ENCODE measurements at places on chromosomes 5 and 9. TPM values are rescaled to one million over a fixed set of nuclear protein-coding genes. Genes with fewer than 3 reads are reported as not detected.
A peak's percentile ranks its signal among the peaks of the same experiment; 100 is the strongest.

The ATOSB gene
- 63.0 TPM for total RNA-seq

GRCh38 chr9:99567436-99567835, 254.2 kb upstream of the NR4A3 start:
- H3K36me3 ChIP-seq: no peaks in the 10 kb centered on the region
- DNase-seq: no peak
- H3K27ac ChIP-seq: no peak overlapping the region
- H3K4me1 ChIP-seq: no peaks in the 10 kb centered on the region

DNA sequence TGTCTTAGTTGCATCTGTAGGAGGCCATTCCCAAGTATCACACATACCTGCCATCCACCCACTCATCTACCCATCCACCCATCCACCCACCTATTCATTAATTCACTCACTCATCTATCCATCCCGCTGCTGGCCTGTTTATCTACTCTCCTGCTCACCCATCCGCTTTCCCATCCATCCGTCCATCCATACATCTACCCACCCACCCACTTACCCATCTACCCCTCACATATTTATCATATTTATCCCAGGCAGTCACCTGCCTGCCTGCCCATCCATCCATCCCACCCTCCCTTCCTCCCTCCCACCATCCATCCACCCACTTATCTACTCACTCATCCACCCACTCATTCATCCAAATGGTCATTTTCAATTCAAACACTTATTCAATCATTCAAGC, 143.9 kb upstream of the PANK3 start:
- DNase-seq: no peak
- no peaks in the 10 kb centered on the region for H3K4me1 ChIP-seq
- H3K36me3 ChIP-seq: no peaks in the 10 kb centered on the region
- no peaks in the 10 kb centered on the region for H3K27me3 ChIP-seq
- H3K27ac ChIP-seq: no peak overlapping the region

DNA sequence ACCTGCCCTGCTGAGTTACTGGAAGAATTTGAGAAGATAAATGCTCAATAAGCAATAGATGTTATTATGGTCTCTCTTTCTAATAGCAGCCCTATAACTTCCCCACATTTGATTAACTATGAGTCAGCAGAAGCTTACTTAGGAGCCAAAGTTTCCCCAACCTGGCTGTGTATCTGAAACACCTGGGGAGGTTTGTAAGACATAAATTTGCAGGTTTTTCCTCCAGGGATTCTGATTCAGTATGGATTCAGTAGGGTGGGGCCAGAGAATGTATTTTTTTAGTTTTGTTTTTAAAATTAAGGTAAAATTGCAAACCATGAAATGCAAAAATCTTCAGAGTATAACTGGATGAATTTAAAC, 44.9 kb upstream of the GNPDA1 start:
- no peaks in the 10 kb centered on the region for H3K27me3 ChIP-seq
- H3K27ac ChIP-seq: no peak overlapping the region
- no peak for DNase-seq

DNA sequence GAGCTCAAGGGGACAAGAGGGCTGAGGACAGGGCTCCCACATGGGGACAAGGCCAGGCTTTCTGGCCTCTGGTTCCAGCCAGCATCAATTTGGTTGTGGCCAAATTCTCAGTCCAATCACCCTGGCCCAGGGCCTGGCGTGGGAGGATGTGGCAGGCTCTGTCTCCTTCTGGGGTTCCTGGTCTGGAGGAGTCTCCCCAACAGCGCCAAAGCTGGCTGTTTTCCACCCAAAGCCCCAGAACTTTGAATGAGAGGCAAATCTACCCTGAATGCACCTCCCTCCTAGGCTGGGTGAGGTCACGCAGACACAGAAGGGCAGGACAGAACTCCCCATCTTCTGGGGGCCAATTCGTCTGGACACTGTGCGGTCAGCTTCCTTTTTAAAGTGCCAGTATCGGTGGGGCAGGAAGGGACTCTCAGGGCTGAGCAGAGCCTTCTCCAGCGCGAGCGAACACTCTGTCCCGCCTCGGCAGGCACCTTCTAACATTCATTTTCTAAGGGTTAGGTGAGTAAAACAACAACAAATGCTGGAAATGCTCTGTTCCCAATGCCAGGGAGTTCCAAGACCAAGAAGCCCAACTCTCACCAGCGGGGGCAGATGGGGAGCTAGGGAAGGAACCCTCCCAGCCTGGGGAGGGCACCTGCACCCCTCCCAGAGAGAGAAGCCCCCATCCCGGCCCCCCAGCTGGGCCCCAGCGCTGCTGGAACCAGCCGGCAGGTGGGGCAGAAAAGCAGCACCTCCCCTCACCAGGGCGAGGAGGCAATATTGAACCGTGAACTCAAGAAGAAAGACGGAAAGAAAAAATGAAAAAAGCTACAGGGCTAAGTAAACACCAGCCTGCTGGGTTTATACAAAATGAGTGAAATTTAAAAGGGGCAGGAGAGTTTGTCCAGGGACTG, 3.7 kb upstream of the DPM2 start:
- H3K36me3 ChIP-seq: peaks cover 44% of the 10 kb centered on the region
- no peaks in the 10 kb centered on the region for H3K27me3 ChIP-seq
- no peak for DNase-seq
- H3K27ac ChIP-seq: no peak overlapping the region
- H3K4me3 ChIP-seq: no peak overlapping the region

GRCh38 chr9:90870621-90871326, 69.2 kb downstream of the SYK start:
- H3K4me3 ChIP-seq: no peak overlapping the region
- H3K4me1 ChIP-seq: no peaks in the 10 kb centered on the region
- no peak overlapping the region for H3K27ac ChIP-seq
- H3K27me3 ChIP-seq: no peaks in the 10 kb centered on the region
- DNase-seq: peak; percentile 78

DNA sequence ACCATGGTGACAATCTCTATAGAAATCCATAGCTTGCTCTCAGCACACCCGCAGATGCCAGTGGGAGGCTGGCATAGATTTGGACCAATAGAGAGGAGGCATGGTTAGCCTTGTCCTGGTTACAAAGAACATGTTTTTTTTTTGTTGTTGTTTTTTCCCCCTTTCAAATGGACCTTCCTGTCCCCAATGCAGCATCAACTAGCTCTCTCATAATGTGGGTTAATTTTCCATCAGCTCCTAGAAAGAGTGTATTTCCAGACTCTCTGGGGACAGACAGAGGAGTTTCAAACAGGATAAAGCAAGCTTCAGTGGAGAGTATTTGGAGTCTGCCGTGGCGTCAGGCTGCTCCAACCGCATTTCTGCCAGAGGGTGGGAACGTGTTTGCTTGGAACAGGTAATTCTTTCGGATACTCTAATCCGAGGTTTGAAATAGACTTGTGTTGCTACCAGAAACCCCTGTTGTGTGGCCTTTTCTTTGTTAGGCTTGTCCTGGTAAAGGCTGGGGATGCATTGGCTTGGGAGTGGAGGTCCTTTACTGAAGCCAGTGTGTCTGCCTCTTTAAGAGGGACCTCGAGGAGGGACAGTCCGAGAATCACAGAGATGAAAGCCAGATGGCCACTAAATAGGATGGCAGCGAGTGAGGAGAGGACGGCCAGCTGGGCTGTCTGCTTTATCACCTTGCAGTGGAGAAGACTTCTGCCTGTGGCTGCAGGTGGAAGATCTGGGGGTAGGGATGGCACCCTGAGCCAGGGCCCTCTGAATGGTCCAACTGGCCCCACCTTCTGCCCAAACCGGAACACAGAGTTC, 130.5 kb upstream of the CPEB4 start:
- H3K27ac ChIP-seq: no peak overlapping the region
- no peaks in the 10 kb centered on the region for H3K36me3 ChIP-seq
- no peaks in the 10 kb centered on the region for H3K27me3 ChIP-seq
- no peak for DNase-seq

- H3K4me3 ChIP-seq: no peak overlapping the region
- DNase-seq: no peak
- H3K27me3 ChIP-seq: no peaks in the 10 kb centered on the region
- no peak overlapping the region for H3K27ac ChIP-seq
Measured at GRCh38 chr9:115671236-115671962, 482.2 kb upstream of the PAPPA start.

The AGXT2 gene
- not detected for total RNA-seq

The GOLGA2 gene
- 92.7 TPM for total RNA-seq

The PRRX2 gene
- not detected for total RNA-seq

The CTNND2 gene
- total RNA-seq: not detected

- H3K36me3 ChIP-seq: no peaks in the 10 kb centered on the region
- no peak overlapping the region for H3K27ac ChIP-seq
- H3K4me1 ChIP-seq: peaks cover 6% of the 10 kb centered on the region
- H3K27me3 ChIP-seq: no peaks in the 10 kb centered on the region
Measured at GRCh38 chr5:149872351-149873040, 72.1 kb downstream of the PDE6A start.

DNA sequence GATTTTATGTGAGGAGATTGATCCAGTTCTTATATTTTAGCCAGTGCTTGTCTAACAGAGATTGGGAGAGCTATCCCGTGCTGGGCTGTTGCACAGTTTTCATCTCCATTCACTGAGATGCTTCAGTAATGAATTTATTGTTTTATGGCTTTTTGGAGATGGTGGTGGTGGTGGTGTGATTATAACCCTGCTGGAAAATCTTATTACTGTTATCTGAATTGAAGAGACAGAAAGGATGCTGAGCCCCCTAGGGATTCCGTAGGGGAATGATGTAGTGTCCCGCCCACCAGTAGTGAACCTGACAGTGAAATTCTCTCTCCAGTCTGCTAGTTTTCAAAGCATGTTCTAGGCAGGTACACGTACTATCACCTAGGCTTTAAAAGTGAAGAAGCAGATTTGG, 1.9 kb downstream of the RAI14 start:
- H3K4me1 ChIP-seq: peaks cover 6% of the 10 kb centered on the region
- no peaks in the 10 kb centered on the region for H3K27me3 ChIP-seq
- H3K36me3 ChIP-seq: peaks cover 3% of the 10 kb centered on the region
- peak overlapping the region; percentile 95 for H3K4me3 ChIP-seq
- H3K27ac ChIP-seq: peak overlapping the region; percentile 97

- H3K4me3 ChIP-seq: no peak overlapping the region
- DNase-seq: no peak
- H3K4me1 ChIP-seq: peaks cover 5% of the 10 kb centered on the region
- peaks cover 26% of the 10 kb centered on the region for H3K27me3 ChIP-seq
Measured at GRCh38 chr5:178995341-178995690, 196 bp upstream of the GRM6 start.

DNA sequence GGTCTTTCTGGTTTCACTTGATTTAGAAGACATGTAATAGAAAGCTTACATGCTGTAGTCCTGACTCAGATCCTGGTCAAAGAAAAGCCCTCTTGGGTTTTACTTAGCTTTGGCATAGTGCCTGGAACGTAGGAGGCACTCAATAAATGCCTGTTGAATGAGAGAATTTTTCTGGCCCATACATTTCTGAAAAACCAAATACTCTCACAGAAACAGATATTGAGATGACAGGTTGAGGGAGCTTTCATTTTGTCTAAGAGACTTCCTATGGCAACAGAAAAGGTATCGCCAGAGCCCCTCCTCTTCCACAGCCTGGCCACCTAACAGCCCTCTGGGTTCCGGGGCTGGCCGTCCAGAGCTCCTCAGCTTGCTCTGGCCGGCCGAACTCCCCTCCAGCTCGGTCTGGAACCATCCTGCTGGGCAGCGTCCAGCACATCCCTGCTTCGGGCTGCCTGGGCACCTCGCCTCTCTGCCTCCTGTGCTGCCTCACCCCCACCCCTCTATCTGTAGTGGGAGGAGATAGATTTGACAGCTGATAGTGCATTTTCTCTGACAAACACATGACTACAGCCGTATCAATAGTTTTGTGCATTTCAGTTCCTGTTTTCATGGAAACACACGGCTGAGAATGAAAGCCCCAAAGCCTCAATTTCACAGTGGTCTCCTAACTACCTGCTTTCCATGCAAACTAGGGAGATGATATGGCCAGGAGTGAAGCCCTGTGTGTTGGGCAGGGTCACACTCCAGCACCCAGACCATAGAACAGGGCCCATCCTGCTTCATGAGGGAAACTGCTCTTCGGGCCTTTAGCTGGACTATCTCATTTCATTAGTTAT, 1.1 kb downstream of the IL4 start:
- no peak for DNase-seq
- no peak overlapping the region for H3K27ac ChIP-seq
- H3K36me3 ChIP-seq: no peaks in the 10 kb centered on the region
- H3K27me3 ChIP-seq: no peaks in the 10 kb centered on the region
- peaks cover 15% of the 10 kb centered on the region for H3K4me1 ChIP-seq

- no peak overlapping the region for H3K4me3 ChIP-seq
- no peak for DNase-seq
- H3K4me1 ChIP-seq: peaks cover 71% of the 10 kb centered on the region
- no peaks in the 10 kb centered on the region for H3K27me3 ChIP-seq
Measured at GRCh38 chr5:119290161-119290569, 65.7 kb upstream of the TNFAIP8 start.

The FRRS1L gene
- total RNA-seq: 4.5 TPM

The IRX2 gene
- total RNA-seq: 17.5 TPM

GRCh38 chr5:172695232-172696054, 54.4 kb downstream of the NEURL1B start:
- H3K36me3 ChIP-seq: no peaks in the 10 kb centered on the region
- no peak for DNase-seq
- no peak overlapping the region for H3K4me3 ChIP-seq
- peaks cover 42% of the 10 kb centered on the region for H3K4me1 ChIP-seq
- H3K27ac ChIP-seq: peak overlapping the region; percentile 79

DNA sequence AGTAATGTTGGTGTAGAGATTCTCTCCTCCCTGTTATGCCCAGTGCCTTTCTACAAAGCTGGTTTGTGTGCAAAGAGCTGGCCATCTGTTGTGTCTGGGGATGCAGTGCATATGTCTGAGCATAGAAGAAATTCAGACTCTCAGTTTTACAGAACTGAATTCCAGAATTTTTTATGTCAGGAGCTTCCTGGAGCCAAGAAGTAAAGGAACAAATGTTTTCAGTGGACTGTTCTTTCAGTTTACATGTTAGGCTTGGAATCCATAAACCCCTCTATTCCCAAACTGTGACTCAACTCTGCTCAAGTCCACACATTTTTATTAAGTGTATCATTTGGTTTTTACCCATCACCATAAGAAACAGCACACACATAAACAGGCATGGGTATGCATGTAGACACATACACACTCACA, 366.0 kb downstream of the BRINP1 start:
- no peak overlapping the region for H3K4me3 ChIP-seq
- H3K36me3 ChIP-seq: no peaks in the 10 kb centered on the region
- H3K4me1 ChIP-seq: no peaks in the 10 kb centered on the region
- no peaks in the 10 kb centered on the region for H3K27me3 ChIP-seq
- no peak for DNase-seq
- H3K27ac ChIP-seq: no peak overlapping the region

DNA sequence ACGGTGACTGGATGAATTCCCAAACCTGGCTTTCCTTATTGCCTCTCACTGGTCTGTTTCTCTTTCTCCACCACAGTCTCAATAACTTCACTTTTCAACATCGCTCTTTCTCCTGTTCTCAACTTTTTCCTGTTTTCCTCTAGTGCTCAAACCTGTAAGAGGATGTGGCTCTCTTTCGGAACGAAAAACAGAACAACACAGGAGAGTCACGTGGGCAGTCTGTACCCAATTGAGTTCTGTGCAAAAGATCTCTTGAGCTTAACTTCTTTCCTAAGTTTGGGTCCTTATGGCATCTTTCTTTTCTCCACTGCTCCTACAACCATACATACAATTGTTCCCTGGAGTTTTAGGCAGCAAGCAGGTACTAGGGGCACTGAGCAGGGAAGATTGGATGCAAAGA, 8.9 kb downstream of the HAVCR1 start:
- H3K4me1 ChIP-seq: no peaks in the 10 kb centered on the region
- DNase-seq: no peak
- H3K27me3 ChIP-seq: no peaks in the 10 kb centered on the region
- no peak overlapping the region for H3K4me3 ChIP-seq

- no peak overlapping the region for H3K4me3 ChIP-seq
- H3K27ac ChIP-seq: no peak overlapping the region
- H3K27me3 ChIP-seq: no peaks in the 10 kb centered on the region
- no peaks in the 10 kb centered on the region for H3K36me3 ChIP-seq
Measured at GRCh38 chr9:1871626-1872419, 143.3 kb upstream of the SMARCA2 start.

Measured in stomach (tissue), 19 donors.